ENCODE measurements at places on chromosomes 6 and 20.

DNA sequence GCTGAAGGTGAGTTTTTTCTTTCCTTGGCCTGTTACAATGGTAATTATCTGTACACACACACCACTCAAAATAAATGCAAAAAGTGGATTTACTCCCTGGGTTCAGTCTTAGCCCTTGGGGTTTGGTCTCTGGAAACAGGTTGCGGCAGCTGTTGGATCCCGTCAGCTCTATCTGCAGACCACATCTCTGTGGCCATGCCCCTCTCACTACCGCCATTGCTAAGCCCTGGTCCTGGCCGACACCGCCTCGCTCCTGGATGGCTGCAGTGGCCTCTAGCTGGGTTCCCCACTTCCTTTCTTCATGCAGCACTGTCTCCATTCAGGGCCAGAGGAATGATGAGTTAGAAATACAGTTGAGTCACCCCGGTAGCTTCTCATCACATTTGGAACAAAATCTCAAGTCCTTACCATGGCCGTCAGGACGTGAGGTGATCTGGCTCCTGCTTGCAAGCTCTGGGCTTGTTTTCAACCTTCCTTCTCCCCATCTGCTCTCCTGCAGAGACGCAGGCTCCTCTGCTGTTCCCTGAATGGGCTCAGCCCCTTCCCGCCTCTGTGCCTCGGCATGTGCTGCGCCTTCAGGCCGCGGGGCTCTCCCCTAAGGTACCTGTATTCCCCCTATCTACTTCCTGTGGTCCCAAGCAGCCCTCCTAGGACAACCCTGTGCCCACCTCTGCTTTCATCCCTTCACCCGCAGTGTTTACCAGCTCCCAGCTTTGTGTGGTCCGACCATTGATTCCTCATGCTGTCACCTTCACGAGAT lies 38.0 kb downstream of the EFCAB8 start:
- no peak for DNase-seq

- DNase-seq, result peak; percentile 88
Observed at GRCh38 chr20:48983423-48984400, 62.2 kb downstream of the ARFGEF2 start.

DNA sequence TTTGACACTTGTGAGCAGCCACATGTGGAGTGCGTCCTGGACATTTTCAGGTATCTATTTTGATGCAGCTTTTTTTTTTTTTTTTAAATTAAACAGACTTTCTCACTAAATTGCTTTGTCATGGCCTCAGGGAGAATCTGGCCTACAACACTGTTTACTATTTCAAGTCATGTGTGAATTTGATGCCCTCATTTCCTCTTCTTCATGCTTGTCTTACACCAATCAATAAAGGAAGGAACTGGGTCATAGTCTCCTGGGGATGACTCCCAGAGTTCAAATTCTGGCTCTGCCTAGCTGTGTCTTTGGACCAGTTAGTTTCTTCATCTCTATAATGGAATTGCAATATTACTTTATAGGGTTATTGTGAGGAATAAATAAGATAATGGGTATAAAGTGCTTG lies 554.1 kb downstream of the PRKN start:
- no peak for DNase-seq

GRCh38 chr20:60080401-60080800 lies 122.2 kb downstream of the CDH26 start:
- DNase-seq, result no peak

- peak; percentile 82 for DNase-seq
Observed at GRCh38 chr6:100512203-100512862, 47.6 kb upstream of the SIM1 start.

DNA sequence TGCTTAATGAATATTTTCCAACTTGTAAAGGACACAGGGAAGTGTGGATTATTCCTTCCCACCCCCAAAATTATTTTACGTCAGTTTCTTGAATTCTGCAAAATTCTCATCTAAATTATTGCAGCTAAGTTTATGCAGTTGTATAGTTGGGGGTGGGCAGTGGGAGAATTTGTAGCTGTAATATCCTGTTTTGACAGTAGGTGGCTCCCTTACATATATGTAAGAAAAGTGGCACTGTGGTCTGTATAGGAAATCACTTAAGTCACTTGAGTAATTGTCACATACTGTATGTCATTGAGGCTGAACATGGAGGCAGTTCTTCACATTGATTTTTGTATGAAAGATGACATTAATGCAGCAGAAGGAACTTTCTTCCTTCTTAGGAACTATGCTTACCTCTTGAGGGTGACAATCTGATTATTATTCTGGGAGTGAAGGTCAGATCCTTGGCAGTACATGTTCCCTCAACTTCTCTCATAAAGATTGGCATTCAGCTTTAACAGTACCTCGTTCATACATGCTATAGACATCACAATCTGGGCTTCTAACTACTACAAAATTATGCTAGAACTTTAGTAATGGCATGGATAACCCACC lies 14.6 kb upstream of the CFAP206 start:
- peak; percentile 67 for DNase-seq

GRCh38 chr6:13012296-13012695 lies 295.7 kb downstream of the PHACTR1 start:
- DNase-seq, result no peak

GRCh38 chr6:1631251-1631650 lies 21.5 kb downstream of the FOXC1 start:
- DNase-seq, result peak; percentile 59

- peak; percentile 65 for DNase-seq
Observed at GRCh38 chr6:44494011-44494501, 106.5 kb downstream of the CDC5L start.

DNA sequence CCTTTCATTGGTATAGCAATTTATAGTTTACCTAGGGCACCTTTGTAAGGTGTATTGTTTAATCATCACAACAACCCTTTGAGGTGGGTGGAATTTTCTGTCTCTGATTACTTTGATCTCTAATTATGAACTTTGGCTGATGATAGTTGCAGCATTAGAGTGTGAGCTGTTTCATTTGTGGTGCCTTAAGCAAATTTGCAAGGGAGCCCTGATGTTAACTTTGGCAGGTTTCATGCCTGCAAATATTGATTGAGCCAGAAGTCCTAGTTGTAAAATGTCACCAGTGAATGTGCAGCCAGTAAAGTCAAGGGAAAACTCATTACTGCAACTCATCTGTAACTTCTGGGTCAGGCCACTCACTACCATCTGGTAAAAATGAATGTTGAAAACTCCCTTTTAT lies 29.8 kb downstream of the CTNNBL1 start:
- no peak for DNase-seq

GRCh38 chr6:42410861-42411260 lies 40.9 kb downstream of the TRERF1 start:
- DNase-seq, result no peak

GRCh38 chr6:38786486-38786885 lies 71.4 kb downstream of the DNAH8 start:
- no peak for DNase-seq

DNA sequence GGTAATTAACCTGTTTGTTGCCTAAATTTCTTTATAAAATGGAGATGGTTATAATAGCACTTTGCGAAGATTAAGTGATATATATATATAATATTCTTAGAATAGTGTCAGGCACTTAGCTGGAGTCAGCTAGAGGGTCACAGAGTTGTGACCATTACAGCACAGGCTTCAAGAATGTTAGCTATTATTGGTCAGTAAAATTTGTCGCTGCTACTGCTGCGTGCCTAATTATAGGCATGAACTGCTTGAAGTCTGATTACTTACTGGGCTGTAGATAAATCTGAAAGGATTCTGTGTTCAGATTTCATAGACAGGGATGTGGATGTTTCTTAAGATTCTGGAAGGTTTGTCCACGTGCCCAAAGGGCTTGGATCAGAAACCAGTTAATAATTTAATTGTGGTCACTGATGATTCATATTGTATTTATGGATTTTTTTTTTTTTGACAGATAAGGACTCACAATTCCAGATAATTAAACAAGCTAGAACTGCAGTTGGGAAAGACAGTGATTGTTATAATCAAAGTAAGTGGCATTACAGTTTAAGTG lies 4.7 kb downstream of the SNRNP48 start:
- no peak for DNase-seq

DNA sequence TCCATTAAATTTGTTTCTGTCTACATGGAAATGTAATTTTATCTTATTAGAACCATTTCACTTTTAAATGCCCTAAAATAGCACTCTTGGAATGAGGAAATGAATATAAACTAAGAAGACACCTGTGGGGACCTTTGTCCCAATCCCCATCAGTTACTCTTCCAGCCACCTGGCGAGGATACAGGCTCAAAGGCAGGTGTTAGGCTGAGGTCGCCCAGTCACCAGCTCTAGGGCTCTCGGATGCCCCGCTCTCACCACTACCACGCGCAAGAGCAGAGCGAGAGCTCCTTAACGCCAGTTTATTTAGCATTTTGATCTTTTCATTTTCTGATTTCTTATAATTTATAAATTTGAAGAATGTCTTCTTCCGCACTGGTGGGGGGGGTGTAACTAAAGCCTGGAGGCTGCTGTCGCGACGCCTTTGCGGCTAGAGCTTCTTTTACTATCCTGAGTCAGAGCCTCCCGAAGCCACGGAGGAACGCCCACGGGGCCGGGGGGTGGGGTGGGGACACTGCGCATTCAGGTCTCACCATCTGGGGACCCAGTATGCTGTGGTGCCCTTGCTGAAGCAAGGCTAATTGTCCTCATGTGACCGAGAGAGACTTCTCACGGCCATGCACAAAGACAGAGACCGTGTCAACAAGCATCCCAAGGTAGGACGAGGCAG lies 38.7 kb upstream of the AFDN start:
- no peak for DNase-seq

GRCh38 chr20:64035066-64035932 lies 683 bp upstream of the C20orf204 start:
- DNase-seq, result no peak

- no peak for DNase-seq
Observed at GRCh38 chr20:24953621-24954133, 4.6 kb downstream of the CST7 start.

GRCh38 chr6:5781966-5782556 lies 224.7 kb downstream of the NRN1 start:
- DNase-seq, result no peak

GRCh38 chr6:14126191-14126590 lies 8.6 kb downstream of the CD83 start:
- no peak for DNase-seq

DNA sequence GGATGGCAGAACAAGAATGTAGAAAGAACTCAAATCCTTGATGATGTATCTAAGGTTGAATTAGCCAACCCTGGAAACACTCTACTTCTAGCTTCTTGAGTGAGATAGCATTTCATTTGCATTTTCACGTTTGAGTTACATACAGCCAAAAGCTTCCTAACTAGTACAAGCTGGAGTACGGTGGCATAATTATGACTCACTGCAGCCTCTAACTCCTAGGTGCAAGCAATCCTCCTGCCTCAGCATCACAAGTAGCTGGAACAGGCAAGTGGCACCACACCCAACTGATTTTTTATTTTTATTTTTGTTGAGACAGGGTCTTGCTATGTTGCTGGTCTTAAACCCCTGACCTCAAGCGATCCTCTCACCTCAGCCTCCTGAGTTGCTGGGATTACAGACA lies 36.5 kb upstream of the STK35 start:
- no peak for DNase-seq

GRCh38 chr6:27145731-27146455 lies 101.6 kb upstream of the PRSS16 start:
- peak; percentile 86 for DNase-seq

- no peak for DNase-seq
Observed at GRCh38 chr20:8321001-8321400, 188.9 kb downstream of the PLCB1 start.

GRCh38 chr20:10076126-10077080 lies 41.6 kb downstream of the ANKEF1 start:
- DNase-seq, result peak; percentile 5

GRCh38 chr6:40387871-40388264 lies 199.3 kb downstream of the LRFN2 start:
- no peak for DNase-seq

DNA sequence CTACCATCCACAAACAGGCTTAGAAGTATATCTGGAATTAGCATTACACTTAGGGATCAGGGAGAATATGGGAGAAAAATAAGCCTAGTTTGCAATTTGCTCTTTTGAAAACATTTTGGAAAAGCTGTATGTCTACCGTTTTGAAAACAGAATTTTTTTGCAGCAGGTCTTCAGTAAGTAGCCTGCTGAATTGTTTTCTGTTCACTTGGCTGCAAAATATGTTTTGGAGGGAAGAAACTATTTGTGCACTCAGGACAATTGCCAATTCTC lies 39.6 kb downstream of the ILRUN start:
- peak; percentile 62 for DNase-seq

DNA sequence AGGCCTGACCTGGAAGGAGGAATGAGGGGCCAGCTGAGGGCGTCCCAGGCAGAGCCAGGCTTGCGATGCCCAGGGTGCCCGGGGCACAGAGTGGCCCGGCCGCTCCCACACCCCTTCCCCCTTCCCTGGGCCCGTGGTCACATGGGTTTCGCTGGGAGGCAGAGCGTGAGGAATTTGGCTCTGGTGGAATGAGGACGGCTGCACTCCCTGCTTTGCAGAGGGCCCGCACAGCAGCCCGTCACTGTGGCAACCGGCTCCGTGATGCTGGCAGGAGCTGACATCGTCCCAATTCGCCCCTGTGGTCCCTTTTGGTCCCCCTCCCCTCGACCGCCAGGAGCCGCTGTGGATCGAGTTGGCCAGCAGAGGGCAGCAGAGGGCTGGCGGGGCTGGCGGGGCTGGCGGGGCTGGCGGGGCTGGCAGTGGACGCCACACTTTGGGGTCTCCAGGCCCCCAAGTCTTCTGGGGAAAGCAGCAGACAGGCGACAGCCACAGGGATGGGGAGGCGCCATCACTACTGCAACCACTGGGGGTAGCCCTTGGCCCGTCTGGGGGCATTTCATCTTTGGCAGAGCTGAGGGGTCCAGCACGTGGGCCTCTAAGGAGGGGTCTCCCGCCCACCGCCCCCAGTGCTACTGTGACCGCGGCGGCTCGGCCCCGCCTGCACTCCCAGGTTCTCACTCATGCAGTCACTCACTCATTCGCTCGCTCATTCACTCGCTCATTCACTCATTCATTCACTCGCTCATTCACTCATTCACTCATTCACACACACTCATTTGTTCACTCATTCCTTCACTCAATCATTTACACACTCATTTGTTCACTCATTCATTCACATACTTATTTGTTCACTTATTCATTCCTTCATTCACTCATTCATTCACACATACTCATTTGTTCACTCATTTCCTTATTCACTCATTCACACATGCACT lies 49.7 kb upstream of the BHLHE23 start:
- peak; percentile 9 for DNase-seq

DNA sequence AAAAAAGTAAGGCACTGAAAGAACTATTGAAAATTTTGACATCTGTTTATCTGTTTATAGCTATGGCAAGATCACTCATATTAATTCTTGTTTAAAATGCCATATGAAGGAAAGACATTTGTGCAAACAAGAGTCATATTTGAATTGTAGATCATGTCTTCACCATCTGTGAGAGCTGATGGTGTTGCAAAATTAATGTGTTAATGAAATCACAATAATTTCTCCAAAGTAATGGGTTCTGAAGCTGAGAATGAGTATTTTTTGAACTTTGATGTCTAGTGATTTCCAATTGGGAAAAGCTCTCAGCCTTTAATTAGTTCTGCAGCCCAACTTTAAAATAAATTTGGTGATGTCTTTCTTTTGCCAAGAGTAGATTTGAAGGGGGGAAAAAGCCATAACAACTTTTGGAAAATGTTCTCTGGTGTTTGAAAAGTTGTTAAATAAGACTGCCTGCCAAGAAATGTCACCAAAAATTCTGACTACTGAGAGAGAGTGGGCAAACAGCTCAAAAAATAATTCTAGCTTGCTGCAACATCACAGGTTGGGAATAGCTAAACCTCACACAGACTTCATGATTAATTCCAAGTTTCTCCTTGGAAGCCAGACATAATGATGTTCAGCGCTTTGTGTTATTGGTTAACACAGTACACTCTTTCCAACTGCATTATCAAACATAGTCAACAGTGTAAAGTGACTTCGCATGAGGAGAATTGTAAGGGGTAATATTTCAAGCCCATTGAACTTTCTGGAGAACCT lies 142.6 kb downstream of the SOBP start:
- DNase-seq, result no peak

All from iris pigment epithelial cell (primary cell).